Stimulated activated CD4-positive, alpha-beta T cell treated with anti-CD3 and anti-CD28 coated beads, Interleukin-15, amount 100 ng/mL, for 24 hours (primary cell): ENCODE measurements at places on chromosomes 13 and 19.

GRCh38 chr13:25688536-25688935 lies 316.8 kb downstream of the ATP8A2 start:
- DNase-seq = no peak

GRCh38 chr13:79439275-79439674 lies 33.2 kb upstream of the RBM26 start:
- DNase-seq = no peak

GRCh38 chr13:79440958-79441528 lies 35.0 kb upstream of the RBM26 start:
- DNase-seq = no peak

DNA sequence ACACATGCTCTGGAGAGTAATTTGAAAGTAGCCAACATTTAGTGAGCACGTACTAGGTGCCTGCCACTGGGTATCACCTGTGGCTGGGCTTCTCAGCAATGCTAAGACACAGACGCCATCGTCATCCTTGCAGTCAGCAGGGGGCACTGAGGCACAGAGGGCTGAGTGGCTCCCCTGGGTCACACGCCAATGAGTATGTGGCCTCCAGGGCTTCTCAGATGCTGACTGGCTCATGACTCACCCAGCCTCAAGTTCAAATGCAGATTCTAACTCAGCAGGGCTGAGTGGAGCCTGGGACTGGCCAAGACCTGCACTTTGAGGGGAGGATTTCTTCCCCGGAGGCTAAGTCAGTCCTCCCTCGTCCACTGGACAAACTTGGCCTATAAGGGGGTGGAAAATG lies 115.1 kb upstream of the CACNA1A start:
- DNase-seq = peak; percentile 66

GRCh38 chr13:31107109-31107508 lies 54.6 kb downstream of the HSPH1 start:
- DNase-seq = no peak

DNA sequence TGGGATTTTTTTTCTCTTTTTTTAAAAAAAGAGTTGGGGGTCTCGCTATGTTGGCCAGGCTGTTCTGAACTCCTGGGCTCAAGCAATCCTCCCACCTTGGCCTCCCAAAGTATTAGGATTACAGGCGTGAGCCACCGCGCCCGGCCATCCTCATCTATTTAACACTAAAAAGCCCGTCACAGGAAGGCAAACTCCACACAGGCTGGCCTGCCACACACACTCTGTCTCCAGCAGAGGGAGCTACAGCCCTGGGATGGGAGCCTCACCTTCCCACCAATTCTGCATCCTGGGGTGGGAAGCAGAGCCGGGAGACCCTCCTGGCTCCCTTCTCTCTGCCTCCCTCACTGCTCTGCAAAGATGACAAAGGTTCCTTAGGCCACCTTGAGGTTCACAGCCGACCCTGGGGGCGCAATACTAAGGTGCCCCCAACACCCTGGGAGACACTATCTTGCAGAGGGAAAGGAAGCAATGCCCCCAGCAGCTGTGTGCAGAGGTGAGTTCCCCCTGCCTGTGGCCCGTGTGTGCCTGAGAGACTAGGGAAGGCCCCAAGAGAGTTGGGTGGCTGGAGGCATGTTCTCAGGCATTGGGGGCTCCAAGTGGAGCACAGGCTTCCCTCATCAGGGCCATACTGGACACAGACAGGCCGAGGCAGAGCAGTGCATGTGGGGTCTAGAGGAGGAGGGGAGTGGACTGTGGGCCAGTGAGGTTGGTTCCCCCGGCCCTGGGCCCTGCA lies 27.4 kb upstream of the TIMM44 start:
- DNase-seq = peak; percentile 44

DNA sequence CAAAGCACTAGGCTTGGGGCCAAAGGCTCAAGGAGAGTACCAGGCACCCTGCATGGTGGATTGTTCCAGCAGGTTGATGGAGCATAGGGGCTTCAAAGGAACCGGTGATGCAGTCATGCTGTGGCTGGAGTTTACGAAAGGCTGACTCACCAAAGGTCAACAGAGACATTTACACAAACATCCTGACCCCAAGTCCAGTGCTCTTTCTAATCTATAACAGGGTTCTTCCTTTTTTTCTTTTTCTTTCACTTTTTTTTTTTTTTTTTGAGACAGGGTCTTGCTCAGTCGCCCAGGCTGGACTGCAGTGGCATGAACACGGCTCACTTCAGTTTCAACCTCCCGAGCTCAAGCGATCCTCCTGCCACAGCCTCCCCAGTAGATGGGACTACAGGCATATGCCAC lies 35.6 kb upstream of the TPTE2 start:
- DNase-seq = no peak

GRCh38 chr13:106619688-106620555 lies 52.0 kb upstream of the ARGLU1 start:
- peak; percentile 27 for DNase-seq

GRCh38 chr13:99335603-99336002 lies 28.4 kb upstream of the GPR183 start:
- no peak for DNase-seq

DNA sequence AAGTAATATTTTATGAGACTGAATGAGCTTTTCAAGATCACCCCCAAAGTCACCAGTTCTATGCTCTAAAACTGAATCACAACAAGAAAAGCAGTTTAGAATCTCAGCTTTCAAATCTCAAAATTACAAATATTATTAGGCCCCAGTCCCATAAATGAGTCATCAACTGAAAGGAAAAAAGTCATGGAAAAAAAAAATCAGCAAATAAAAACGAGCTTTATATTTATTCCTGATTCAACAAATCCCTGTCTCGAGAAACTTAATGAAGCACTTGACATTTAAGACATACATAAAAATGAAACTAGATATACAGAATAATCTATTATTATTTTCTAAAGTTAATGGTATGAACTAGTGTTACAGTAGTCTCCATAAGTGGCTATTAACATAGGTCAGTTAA lies 203.0 kb downstream of the DIAPH3 start:
- DNase-seq = no peak

- DNase-seq = no peak
Measured at GRCh38 chr13:44417446-44417845, 43.8 kb downstream of the SERP2 start.
